ENCODE measurements at places on chromosomes 11 and 22. TPM values are rescaled to one million over a fixed set of nuclear protein-coding genes. Genes with fewer than 3 reads are reported as not detected.

DNA sequence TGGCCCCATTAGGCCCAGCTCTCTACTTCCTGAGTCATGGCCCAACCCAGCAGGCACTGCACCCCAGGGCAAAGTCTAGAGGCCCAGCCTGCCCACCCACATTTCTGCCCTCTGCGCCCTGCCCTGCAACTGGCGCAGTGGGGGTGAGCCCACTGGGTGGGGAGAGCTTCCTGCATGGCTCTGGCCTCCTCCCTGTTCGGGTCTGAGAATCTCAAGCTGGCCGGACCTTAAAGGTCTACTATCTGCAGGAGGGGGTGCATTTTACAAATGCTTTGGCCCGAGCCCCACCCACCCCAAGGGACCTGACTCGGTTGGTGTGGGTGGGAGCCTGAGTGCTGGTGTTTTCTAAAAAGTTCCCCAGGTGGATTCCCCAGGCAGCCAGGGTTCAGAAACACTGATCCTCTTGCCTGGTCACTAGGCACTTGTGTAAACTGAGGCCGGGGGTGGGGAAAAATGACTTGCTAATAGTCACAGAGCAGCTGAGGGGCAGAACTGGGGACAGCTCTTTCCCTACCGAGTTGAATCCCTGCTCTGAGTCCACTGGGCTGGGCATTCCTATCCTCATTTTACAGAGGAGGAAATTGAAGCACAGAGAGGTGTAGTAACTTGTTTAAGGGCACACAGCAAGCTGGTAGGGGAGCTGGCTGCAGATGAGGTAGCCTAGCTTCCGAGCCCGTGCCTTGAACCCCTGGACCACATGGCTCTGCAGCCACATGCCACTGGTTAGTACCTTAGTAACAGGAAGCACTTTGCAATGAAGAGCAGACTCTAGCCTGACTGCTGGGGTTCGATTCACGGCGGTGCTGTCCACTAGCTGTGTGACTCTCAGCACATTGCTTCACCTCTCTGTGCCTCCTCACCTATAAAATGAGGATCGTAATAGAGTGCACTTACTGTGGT lies 36.3 kb downstream of the CD82 start:
- DNase-seq: no peak

DNA sequence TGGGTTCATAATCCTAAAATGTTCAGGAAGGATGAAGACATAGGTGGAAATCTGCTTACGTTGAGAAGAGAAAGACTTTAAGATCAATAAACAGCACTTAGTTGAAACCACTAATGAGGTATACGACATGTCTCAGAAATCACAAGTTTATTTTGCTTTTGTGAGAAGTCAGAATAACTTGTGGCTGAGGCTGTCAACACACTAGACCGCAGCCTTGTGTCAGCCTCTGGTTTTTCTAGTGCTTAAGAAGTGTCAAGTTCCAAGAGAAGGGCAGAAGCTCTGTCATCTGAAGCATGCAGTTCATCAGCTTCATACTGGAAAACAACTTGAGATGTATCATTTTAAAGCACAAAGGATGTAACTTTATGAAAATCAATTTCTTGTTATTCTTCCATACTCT lies 420.9 kb downstream of the METTL15 start:
- DNase-seq: no peak

GRCh38 chr11:114478001-114478410 lies 38.7 kb downstream of the REXO2 start:
- no peak for DNase-seq

DNA sequence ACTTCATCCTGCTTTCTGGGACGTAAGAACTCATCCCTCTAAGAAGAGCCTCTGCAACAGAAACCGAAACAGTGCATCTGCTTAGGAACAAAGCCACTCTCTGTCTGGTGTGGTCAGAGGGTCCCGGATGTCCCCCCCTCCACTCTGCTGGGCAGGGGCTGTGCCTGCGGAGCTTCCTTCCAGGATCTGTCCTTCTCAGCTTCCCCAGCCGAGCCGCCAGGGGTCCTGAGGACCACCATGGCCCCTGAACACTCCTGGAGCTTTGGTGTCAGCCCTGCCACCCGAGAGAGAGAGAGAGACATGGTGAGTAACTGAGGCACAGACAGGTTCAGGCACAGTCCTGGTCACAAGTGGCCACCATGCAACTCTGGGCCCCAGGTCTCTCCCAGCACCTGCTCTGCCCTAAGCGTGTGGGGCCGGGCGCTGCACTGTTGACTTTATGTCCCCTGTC lies 24.4 kb upstream of the MGAT3 start:
- DNase-seq: no peak

- DNase-seq: no peak
Measured at GRCh38 chr11:8149726-8150125, 19.1 kb downstream of the RIC3 start.

DNA sequence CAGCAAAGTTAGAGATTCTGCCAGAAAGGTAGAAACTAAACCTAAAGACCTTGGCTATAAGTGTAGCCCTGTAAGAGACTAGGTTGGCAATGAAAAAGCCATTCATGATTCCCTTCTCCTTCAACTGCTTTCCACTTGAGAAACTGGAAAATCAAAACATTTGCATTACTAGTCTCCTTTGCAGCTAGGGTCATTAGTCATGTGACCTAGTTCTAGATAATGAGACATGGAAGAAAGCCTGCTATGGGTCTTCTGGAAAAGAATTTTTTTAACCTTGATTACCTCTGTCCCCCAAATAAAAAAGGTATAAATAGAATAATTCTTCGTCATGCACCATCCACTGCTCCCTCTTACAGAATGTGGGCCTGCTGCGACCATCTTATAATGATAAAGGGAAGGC lies 80.1 kb downstream of the SOX6 start:
- DNase-seq: no peak

- DNase-seq: no peak
Measured at GRCh38 chr11:45994371-45995341, 72.2 kb downstream of the LARGE2 start.

DNA sequence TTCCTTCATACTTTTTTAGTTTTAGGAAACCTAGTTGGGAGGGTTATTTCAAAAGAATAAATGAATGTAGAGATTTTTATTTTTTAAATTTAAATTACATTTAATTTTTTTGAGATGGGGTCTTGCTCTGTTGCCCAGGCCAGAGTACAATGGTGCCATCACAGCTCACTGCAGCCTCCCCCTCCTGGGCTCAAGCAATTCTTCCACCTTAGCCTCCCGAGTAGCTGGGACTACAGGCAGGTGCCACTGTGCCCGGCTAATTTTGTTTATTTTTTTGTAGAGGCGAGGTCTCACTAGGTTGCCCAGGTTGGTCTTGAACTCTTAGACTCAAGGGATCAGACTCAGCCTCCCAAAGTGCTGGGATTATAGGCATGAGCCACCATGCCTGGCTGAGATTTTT lies 32.6 kb downstream of the ZNRF3 start:
- no peak for DNase-seq

DNA sequence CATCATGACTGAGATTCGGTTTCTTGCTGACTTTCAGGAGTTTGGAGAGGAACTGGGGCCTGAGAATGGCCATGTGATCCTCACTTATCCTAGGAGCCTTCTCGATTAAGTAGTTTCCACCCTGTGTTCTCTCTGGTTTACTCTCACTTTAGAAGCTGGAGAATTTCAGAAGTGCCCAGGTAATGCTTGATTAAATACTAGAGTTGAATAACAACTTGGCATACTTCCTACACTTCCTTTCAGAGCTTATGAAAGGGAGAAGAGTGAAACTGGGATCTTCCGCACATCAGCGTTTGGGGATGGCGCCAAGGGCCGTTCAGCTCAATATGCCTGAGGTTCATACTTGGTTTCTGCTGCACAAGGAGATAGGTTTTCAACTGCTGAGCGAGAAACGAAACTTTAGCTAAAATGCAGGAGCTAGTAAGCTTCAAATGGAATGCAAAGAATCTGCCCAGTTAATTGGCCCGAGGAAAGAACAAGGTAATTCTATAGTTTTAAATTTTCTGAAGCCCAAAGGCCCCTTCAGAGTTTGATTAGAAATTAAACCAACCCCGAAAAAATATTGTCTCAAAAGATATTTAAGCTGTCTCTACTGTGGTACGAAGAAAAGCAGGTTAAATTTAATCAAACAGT lies 823 bp upstream of the MUC15 start:
- DNase-seq: no peak

GRCh38 chr22:45999379-45999971 lies 22.5 kb upstream of the WNT7B start:
- no peak for DNase-seq

- DNase-seq: no peak
Measured at GRCh38 chr22:36048911-36049677, 20.5 kb upstream of the RBFOX2 start.

DNA sequence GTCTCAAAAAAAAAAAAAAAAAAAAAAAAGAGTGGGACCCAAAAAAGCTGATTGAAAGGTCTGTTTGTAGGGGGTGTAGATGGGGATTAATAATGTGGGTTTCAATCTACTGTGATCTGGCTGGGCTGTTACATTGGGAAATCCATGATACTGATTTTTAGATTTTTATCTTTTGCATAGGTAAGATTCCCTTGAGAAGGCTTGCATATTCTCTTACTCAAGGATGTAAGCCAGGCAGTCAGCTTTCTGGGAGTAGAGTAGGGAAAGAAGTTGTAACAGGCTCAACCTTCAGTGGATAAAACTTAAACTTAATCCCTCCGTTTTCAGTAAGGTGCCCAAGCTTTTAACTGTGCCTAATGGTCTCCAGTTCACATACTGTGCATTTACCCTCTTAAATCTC lies 1.9 kb upstream of the CHEK1 start:
- DNase-seq: no peak

- no peak for DNase-seq
Measured at GRCh38 chr11:3135481-3136440, 29.3 kb downstream of the OSBPL5 start.

DNA sequence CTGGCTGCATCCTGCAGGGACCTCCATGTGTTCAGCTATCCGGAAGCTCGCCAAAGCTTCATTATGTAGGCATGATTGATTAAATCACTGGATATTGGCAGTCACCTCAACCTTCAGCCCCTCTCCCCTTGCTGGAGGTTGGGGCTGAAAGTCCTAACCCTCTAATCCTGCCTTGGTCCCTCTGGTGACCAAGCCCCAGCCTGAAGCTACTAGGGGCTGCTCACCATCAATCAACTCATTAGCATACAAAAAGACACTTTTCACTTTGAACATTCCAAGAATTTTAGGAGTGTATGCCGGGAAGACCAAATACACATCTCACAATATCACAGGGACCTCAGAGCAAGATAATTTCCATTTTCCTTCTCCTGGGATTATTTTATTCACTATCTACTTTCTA lies 38.8 kb upstream of the TPBGL start:
- DNase-seq: no peak

DNA sequence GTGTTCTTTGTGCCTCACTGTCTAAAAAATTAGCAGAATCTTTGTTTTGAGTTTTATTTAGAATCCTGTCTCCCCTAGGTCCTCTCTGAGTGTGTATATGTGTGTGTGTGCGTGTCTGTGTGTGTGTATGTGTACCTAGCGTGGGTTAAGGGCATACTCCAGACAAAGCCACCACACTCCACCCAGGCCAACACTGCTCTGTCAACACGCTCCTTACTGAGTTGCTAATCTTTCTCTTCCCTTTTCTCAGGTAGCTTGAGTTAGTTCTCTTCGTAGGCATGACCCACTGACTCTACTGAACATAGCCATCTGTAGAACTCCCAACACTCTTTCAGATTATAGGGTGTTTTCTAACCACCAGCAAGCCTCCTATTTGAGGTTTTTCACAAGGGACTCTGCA lies 131.1 kb downstream of the LRRC4C start:
- no peak for DNase-seq

LRRC75B gene
- total RNA-seq: 0.93 TPM

DCHS1 gene
- total RNA-seq: 0.23 TPM

MN1 gene
- total RNA-seq: 0.40 TPM

SLC25A18 gene
- not detected for total RNA-seq

TSGA10IP gene
- total RNA-seq: not detected

PPM1F gene
- 11.9 TPM for total RNA-seq

KRTAP5-1 gene
- not detected for total RNA-seq

DSCAML1 gene
- total RNA-seq: not detected

PRG2 gene
- 0.33 TPM for total RNA-seq

MMP7 gene
- total RNA-seq: not detected

OR2AG1 gene
- total RNA-seq: not detected

NFAM1 gene
- total RNA-seq: 0.05 TPM

OTOG gene
- not detected for total RNA-seq

All from activated CD4-positive, alpha-beta memory T cell treated with anti-CD3 and anti-CD28 coated beads, Interleukin-2, amount 10 ng/mL, durations not matched to agents 7 days and 5 days (primary cell).